Fibroblast of lung (primary cell): ENCODE measurements at places on chromosomes 6 and 20. TPM values are rescaled to one million over a fixed set of nuclear protein-coding genes. Genes with fewer than 3 reads are reported as not detected.
A peak's percentile ranks its signal among the peaks of the same experiment; 100 is the strongest.

CYB5R4 gene
- 2.3 and 4.3 TPM in 2 replicates for total RNA-seq

DEFB112 gene
- not detected in 2 replicates for total RNA-seq

OXT gene
- total RNA-seq: not detected in 2 replicates

DNA sequence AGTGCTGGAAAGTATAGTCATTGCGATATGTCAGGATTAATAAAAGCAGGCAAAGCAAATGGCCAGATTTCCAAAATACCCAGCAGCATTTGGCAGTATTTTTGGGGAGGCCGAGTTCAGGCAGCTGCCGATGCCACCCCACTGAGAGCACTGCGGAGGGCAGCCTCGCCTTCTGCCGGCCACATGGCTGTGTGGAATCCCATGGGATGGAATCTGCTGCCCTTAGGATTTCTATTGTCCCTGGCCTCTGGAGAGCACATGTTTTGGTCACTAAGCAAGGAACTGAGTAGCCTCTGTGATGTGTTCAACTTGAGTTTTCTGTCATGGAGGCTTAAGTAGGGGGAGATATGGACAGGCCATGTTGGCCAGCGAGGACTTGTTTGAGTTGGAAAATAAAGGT, 123.0 kb downstream of the FARS2 start:
- DNase-seq: no peak

GRCh38 chr6:42338744-42339222, 112.9 kb downstream of the TRERF1 start:
- peak; percentile 98 for DNase-seq
